ENCODE measurements at places on chromosomes 2 and 18.
A peak's percentile ranks its signal among the peaks of the same experiment; 100 is the strongest.

DNA sequence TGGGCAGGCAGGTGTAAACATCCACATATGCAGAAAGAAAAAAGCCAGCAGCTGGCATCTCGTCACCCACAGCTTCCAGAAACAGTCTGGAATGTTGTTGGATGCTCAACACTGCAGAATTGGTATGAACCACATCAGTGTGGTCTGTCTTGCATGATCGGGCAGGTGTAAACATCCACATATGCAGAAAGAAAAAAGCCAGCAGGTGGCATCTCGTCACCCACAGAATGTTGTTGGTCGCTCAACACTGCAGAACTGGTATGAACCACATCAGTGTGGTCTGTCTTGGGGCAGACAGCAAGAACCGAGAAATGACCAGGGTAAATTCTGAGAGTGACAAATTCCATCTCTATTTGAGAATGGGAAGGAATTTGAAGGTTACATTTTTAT lies 39.6 kb downstream of the DOCK10 start:
- DNase-seq = no peak

DNA sequence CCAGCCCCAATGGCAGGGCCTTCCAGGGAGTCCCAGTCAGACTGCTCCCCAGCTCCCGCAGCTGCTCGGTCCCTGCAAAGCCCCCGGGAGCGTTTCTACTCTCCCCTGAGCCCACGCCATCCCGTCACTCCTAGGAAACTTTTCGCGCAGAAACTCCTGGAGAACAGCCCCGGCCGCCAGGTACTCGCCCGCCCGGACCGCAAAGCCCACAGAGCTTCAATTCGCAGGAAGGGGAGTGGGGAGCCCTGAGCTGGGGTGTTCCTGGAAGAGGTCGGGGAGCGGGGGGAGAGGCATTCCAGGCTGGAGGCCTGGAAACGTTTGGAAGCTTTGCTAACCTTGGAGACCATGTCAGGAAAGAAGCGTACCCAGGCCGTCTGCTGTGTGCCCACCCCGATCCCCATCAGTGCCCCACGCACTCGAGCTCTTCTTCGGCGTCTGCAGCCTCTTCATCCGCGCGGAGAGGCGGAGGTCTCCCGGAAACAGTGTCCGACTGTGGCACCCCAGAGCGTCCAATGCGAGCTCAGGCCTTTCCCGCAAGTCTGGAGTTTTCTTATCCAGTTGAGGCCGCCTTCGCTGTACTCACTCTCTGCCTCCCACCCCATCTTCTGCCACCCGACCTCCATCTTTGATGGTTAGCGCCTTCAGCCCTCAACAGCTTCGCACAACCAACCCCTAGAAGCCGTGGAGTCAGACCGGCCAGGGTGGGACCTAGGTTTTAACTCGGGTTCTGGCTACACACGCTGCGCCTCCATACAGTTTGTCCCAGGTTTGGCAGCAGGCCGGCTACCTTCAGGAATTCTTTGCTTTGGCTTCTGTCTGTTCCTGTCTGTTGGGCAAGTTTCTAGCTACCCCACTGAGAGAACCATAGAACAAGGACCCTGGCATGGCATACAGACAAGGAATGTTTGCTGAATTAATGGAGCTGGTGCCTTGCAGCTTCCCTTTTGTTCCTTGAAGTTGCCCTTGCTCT lies 3.7 kb downstream of the PCGF1 start:
- no peak for DNase-seq

- no peak for DNase-seq
These were observed 33.9 kb downstream of the MBP start for GRCh38 chr18:77098538-77099174.

GRCh38 chr2:16071865-16072637 lies 131.7 kb downstream of the MYCN start:
- no peak for DNase-seq

DNA sequence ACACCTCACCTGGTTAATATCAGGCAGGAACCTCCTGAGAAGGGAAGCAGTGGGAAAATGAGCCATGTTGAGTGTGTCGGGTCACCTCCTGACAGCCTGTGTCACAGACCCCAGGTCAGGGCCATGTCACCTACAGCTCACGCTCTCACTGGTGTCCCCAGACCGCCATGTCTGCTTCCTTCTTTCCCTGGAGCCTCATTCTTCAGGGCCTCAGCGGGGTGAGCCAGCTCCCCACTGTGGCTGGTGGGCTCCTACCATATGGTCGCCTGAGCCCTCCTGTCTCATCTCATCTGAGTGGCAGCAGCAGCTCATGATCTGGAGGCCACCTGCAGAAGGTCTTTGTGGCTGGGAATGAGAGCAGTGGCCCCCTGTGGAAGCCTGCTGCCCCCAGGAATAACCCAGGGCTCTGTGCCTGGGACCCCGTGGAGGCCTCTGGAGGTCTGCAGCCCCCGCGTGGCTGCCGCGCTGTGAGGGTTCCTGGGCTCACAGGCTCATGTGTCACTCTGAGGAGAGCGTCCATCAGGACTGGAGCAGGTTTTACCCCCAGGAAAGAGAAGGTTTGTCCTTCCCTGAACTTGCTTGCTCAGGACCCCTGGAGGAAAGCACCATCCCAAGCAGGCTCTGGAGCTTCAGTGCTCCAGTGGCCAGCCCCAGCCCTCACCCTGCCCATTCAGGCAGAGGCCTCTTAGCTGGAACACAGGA lies 56.4 kb downstream of the FAM168B start:
- no peak for DNase-seq

DNA sequence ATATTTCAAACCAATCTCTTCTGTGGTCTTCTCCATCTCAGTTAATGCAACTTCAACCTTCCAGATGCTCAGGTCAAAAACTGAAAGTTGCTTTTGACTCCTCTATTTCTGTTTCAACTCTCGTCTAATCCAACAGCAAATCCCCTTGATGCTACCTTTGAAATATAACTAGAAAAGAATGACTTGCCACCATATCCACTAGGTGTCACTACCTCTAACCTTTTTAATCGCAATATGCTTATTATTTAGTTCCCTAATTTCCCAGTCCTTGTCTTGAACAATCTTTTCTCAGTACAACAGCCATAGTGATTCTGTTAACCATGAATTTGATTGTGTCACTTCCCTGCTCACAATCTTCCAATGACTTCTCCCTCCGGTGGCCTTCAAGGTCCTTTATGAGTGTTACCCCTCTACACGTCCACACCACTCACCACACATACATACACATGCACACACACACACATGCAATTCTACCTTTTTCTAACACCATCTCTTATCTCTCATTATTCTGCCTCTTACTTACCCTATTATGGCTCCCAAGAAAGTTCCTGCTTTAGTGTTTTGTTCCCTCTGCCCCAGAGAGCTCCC lies 245.5 kb upstream of the KCNJ3 start:
- no peak for DNase-seq

- DNase-seq = no peak
These were observed 86.6 kb downstream of the TMEM182 start for GRCh38 chr2:102848366-102848839.

DNA sequence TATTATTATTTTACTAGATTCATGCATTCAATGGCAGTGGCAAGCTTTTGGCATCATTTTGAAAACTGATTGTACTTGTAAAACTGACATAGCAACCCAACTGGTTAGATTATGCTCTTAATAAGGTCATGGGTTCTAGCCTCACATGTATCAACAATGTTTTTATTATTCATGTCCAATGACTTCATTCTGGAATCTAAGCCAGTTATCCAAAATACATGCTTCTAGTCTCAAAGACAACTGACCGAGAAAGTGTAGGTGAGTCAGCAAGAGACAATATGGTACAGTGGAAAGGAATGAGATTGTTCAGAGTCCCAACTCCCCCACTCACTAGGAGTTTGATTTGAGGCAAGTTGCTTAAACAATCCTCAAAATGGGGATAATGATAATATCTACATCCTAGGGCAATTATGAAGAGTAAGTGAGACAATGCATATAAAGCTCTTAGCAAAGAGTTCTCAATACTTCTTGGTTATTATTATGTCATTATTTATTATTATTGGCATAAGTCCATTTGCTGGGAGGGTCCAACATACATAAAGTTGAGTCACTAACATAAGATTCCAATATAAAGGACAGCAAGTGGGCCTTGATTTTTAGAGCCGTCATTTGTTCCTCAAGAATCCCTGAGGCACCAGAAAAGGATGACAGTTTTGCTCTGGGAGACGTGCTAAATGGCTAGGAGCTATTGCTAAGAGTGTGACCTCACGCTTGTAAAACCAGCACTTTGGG lies 99.4 kb downstream of the NEB start:
- no peak for DNase-seq

GRCh38 chr2:160043265-160043664 lies 19.1 kb downstream of the PLA2R1 start:
- no peak for DNase-seq

- DNase-seq = no peak
These were observed 75.4 kb downstream of the PIEZO2 start for GRCh38 chr18:11073971-11074370.

DNA sequence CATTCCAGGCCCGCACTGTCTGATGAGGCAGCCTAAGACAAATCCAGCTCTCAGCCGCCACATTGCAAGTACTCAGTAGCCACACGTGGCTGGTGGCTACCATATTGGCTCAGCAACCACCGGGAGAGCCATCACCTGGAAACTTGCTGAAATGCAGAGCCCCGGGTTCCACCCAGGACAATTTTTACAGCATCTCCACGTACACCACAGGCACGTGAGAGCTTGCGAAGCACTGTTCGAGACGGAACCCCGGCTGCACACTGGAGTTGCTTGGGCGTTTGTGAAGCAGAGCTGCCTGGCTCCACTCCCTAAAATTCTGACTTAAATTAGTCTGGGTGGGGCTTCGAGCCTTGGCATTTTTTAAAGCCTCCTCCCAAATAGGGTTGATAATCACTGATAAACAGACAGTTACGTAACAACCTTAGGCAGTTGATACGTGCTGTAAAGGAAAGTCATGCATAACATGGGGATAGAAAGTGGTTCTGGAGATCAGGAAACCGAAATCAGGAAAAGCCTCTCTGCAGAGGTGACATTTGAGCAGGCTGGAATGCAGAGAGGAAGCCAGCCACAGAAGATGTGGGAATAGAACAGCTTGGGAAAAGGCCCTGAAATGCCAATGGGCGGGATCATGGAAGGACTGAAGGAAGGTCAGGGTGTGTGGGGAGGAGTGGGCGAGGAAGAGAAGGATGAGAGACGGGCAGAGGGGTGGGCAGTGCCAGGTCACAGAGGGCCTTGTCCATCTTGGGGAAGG lies 6.2 kb downstream of the ASAP2 start:
- no peak for DNase-seq

- DNase-seq = no peak
These were observed 3.8 kb upstream of the NFE2L2 start for GRCh38 chr2:177268187-177268871.

GRCh38 chr18:12658426-12659138 lies 675 bp upstream of the SPIRE1 start:
- no peak for DNase-seq

GRCh38 chr2:237863102-237863511 lies 3.7 kb downstream of the RAMP1 start:
- no peak for DNase-seq

DNA sequence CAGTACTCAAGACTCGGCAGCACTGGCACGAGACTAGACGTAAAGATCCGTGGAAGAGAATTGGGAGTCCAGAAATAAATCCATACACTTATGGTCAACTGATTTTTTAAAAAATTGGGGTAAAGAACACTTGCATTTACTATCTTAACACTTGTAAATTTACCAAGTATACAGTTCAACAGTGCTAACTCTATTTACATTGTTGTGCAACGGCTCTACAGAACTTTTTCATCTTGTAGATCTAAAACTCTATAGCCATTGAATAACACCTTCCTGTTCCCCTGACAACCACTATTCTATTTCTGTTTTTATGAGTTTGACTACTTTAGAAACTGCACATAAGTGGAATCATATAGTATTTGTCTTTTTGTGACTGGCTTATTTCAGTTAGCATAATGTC lies 129.4 kb upstream of the SP3 start:
- no peak for DNase-seq

DNA sequence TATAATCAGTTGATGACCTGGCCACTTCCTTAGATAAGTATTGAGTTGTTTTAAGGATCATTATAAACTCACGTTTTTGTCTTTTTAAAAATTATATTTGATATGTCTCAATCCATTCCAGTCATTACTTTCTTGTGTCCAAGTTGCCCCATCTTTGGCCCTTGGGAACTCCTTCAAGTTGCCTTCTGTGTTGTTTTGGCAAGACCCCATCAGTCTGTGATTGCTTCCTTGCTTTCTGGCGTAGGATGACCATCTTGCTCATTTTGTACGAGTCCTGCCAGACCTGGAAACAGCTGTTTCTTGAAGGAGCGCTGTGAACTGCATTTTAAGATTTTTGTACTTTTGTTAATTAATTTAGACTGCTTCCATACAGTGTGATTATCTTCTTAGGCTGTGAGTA lies 68.9 kb upstream of the ITM2C start:
- DNase-seq = no peak

GRCh38 chr2:52128081-52128480 lies 1096.1 kb upstream of the NRXN1 start:
- DNase-seq = no peak

- DNase-seq = no peak
These were observed 36.7 kb upstream of the ITGA4 start for GRCh38 chr2:181420259-181421130.

GRCh38 chr18:24023185-24023814 lies 8.7 kb downstream of the TTC39C start:
- no peak for DNase-seq

GRCh38 chr2:110744429-110744828 lies 12.1 kb downstream of the ACOXL start:
- DNase-seq = no peak

GRCh38 chr2:216236486-216236885 lies 127.3 kb downstream of the XRCC5 start:
- DNase-seq = no peak

- DNase-seq = no peak
These were observed 20.3 kb upstream of the ASNSD1 start for GRCh38 chr2:189641002-189641401.

- DNase-seq = no peak
These were observed 265.5 kb downstream of the ATAD2B start for GRCh38 chr2:23661276-23662050.

GRCh38 chr2:46544581-46544980 lies 65.2 kb downstream of the TMEM247 start:
- no peak for DNase-seq

- DNase-seq = peak; percentile 7
These were observed 1094.7 kb upstream of the DDX18 start for GRCh38 chr2:116719836-116720235.

- DNase-seq = peak; percentile 35
These were observed 193.2 kb downstream of the CCDC85A start for GRCh38 chr2:56376699-56377665.

GRCh38 chr2:133817680-133818566 lies 249.7 kb upstream of the NCKAP5 start:
- DNase-seq = peak; percentile 97

GRCh38 chr2:56211048-56211447 lies 27.3 kb downstream of the CCDC85A start:
- DNase-seq = no peak

GRCh38 chr2:203871371-203871983 lies 3.9 kb downstream of the CTLA4 start:
- no peak for DNase-seq

Measured in fibroblast of skin of left biceps (primary cell).